ENCODE measurements at places on chromosomes 13 and 19. TPM values are rescaled to one million over a fixed set of nuclear protein-coding genes. Genes with fewer than 3 reads are reported as not detected.
A peak's percentile ranks its signal among the peaks of the same experiment; 100 is the strongest.

ZNF541 gene
- not detected for total RNA-seq

CLEC17A gene
- total RNA-seq, result not detected

DNA sequence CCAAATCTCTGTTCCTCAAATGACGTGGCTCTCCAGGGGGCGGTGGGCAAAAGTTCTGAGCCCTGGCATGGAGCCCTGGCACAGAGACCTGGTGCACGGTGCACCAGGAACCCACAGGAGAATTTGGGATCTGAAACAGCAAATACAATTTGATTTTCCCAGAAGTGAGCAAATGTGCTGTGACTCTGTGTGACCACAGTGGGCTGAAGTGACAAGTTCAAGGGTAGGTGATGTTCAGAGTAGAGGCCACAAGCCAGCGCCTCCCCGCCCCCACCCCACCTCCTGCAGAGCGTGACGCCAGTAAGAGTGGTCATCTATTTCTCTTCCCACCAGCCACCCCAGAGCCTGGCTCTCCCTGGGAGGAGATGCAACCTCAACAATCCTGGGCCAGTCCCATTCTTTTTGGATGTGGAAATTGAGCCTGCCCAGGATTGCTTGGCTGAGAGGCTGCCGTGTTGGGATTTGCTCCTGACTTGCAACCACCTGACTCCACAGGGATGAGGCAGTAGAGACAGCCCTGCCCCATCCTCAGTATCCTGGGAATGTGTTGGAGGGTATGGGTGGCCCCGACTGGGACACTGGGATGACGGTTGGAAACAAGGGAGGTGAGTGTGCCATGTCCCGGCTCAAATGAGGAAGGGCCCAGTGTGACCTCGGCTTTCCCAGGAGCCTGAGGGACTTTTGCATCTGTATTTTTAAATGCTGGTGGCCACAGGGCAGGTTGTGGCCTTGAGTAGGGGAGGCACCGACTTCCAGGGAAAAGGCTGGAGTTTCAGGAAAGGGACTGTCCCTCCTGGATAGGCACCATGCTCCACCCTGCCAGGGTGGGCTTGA lies 11.1 kb upstream of the BCL3 start:
- no peak for DNase-seq

SGCG gene
- total RNA-seq, result not detected

CDC16 gene
- 72.4 TPM for total RNA-seq

DNA sequence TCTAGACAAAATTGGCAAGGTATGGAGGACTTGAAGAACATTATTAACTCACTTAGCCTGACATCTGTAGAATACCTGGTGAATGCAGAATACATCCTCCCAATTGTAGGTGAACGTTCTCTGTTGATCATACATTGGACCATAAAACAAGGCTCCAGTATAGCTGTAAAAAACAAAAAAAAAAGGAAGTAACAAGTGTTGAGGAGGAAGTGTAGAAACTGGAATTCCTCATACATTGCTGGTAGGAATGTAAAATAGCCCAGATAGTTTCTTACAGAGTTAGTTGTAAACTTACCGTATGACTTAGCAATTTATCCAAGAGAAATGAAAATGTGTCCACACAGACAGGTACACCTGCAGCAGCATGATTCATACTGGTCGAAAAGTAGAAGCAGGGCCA lies 44.8 kb downstream of the TSSK6 start:
- DNase-seq, result no peak

DNA sequence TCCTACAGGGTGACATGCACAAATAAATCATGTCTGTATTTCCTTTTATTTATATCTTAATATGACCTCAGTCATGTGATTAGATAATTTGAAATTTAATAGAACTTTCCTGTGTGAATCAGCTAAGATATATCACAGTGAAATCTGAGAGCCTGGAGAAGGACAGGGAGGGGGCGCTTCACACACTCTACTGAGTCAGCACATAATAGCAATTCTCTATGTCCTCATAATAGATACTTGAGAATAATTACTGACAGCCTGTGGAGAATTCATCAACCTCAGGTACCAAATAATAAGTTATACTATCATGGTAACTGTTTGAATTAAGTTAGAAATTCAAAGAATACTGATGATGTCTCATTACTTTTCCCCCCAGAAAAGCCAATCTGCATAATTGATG lies 98.0 kb upstream of the SLC10A2 start:
- no peak for DNase-seq

DNA sequence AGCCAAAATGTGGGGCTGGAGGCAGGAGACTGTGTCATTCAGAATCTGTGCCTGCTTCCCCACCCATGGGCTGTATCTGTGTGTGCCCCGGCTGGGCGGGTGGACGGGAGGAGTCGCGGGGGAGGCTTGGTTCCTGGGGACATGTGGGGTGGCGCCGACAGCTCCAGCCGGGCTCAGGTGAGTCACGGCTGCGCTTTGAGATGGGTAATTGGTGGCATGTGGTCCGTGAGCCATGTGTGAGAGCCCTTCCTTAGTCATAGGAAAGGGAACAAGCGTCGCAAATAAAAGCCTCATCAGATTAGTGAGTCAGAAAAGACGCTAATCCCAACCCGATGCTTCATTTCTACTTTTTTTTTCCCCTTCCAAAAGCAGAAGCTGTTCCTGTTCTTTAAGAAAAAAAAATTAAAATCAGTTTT lies 118.6 kb upstream of the ZNF536 start:
- DNase-seq, result no peak

GRCh38 chr13:41426047-41426446 lies 31.3 kb upstream of the RGCC start:
- DNase-seq, result no peak

FOXA3 gene
- total RNA-seq, result not detected

DNA sequence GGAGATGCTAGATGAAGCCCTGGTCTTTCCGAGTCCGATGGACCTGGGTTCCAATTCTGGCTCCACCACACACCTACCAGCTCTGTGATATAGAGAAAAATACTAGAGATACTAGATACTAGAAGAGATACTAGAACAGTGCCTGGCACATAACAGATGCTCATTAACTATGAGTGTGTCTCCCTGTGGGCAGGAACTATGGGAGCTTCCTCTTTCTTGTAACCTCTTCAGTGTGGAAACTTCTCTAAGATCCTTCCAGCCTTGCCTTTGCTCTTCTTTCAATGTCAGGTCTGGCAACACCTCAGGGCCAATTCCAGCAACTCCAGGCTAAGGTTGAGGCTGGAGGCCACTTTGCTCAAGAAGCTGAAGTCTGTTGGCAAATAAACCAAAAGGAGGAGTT lies 143.9 kb downstream of the KATNAL1 start:
- DNase-seq, result no peak

GRCh38 chr19:46921071-46921470 lies 60.3 kb downstream of the ARHGAP35 start:
- DNase-seq, result no peak

DNA sequence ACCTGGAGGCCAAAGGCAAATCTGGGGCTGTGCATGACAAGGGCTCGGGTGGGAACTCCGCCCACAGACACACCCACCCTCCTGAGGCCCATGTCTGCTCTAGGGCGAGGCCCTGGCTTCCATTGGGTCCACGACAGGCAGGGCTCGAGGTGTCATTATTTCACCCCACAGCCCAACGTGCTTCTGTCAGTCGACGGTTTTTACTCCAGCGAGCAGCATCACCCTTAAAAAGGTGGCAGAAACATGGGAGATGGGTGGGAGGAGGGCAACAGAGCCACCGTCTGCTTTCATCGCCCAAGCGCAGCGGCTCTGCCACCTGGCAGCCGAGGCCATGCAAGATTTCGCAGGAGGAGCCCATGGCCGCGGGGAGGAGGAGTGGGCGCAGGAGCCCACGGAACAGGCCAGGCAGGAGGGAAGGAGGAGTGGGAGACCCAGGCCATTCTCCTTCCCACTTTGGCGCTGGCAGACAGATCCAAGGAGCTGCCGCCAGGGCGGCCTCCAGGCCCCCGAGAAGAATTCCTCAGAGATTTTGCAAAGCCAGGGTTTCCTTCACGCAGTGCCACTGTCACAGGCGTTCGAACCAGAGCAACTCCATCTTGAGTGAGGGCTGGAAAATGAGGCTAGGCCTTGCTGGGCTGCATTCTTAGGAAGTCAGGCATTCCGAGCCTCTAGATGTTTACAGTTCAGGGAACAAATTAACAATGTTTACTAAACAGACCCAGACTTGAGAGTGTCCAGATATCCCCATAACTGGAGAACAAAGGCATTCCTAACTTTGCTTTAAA lies 49.3 kb upstream of the TUBGCP3 start:
- no peak for DNase-seq

DNA sequence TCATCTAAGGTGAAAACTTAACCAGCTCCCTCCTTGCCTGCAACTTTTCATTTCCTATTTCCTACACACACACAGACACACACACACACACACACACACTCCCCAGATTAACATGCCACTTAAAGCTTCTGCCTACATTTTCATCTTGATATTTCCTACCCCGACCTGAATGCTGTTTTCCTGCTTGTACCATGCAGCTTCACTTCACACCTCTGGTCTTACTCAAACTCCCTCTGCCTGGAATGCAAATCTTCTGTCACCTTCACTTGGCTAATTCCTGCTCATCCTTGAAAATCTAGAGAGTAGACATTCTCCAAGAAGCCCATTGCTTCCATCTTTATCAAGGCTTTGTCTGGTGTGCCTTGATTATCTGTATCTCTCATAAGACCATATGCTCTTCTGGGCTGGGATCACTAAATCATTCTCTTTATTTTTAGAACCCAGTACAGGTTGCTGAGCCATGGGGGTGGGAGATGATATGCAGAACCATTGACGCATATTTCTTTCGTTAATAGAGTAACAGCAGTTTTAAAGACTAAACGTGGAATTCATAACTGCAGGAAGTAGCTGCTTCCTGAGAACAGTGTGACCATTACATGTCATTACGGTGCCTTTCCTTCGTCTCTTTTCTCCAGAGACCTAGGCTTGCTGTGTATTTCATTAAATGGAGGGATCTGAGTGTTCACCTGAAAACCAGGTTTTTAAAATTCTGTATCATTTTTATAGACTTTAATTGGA lies 37.7 kb downstream of the CNMD start:
- no peak for DNase-seq

DNA sequence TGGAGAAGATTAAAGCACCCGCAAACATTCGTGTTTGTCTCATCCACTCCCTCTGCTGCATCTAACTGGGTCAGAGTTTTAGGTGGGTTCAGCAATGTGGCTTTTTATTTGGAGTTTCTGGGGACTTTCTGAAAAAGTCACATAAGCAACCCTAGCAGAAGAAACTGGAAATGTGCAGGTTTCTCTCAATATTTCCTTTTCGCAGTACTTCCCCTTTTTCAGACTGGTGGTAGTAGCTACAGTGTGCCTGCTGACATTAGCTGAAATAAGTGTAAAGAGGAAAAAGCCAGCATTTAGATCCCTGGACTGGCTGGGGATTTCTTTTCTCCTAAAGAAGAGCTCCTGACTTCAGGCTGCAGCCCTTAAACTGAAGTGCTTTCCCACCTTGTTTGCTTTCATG lies 15.9 kb upstream of the OLFM4 start:
- no peak for DNase-seq

- DNase-seq, result peak; percentile 96
These were observed 4.0 kb upstream of the ZFP36 start for GRCh38 chr19:39402346-39403300.

DNA sequence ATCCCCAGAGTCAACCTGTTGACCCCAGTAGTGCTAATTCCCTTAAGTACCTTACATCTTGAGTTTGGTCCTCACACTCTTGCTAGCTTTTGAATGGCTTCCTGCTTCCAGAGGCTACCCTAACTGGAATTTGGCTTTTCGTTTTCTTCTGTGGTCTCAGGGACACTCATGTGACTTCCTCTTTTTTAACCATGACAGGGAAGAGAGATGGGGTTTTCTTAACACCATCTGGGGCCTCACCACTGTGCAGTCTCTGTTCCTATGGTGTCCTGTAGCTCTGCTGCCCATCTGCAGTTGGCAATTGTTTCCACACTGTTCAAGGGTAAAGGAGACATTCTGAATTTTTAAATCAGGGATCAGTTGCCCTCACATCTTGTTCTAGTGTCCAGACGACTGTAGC lies 66.7 kb downstream of the SLC10A2 start:
- no peak for DNase-seq

DNA sequence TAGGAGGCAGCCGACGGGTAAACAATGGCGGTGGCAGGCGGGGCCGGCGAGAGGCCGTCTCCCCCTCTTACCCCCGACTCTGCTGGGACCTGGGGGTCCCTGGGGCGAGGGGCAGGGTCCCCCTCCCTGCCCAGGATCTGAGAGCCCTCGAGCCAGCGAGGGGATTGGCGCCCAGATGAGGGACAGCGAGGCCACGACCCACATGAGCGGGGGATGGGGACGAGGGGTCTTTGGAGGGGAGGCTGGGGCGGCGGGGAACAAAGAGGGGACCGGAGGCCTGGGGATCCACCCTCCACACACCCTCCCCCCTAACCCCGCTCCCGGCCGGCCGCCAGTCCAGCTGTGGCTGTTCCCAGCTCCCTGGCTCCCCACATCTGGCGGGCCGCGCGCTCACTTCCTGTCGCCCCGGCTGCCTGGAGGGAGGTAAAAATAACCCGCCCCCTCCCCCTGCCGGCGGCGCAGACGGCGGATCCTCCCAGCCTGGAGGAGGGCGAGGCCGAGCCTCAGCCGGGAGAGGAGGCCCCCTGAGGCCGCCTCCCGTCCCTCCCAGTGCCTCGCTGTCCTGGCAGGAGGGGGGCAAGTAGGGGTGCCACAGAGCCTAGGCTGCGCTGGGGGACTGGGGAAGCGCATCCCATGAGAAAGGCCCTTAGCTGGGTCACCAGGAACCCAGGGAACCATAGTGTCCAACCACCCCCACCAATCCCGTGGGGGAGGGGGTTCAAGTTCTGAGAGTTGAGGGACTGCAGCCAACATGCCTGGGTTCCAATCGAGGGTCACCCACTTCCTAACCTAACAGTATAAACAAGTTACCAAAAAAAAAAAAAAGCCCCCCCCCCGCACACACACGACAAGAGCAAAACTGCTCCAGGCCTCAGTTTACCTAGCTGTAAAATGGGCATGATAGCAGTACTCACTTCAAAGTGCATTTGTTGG lies 29.3 kb upstream of the NANOS3 start:
- peak; percentile 90 for DNase-seq

DNA sequence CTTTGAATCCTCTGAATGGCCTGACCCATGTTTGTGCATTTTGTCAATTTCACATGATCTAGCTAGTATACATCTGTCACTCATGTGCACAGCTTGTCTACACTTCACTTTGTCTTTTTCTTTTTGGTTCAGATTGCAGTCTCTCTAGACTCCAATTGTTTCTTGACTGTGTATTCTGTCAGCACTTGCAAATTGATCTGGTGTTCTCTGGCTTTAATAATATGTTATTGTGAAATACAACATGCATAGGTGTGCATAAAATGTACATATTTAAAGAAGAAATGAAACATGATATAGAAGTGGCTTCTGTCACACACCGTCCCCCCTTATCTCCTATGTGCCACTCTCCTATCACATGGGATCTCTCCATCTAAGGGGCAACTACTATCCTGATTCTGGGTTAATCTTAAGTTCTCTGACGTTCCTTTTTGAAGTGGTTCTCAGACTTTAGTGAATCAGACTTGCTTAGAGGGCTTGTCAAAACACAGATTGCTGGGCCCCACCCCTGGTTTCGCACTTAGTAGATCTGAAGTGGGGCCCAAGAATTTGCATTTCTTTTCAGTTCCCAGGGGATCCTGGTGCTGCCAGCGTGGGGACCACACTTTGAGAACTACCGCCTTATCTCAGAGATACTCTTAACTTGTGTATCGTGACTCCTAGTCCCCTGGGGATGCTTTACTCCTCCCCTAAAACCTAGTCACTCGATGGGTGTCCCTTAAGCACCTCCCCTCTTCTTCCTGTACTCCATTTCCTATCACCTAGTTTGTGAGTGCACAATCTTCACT lies 5.8 kb downstream of the KRTDAP start:
- DNase-seq, result no peak

RFPL4AL1 gene
- total RNA-seq, result not detected

GRCh38 chr13:103213152-103213551 lies 146.9 kb upstream of the SLC10A2 start:
- DNase-seq, result no peak
